A673 (cell line): ENCODE measurements at places on chromosomes 6 and 20. TPM values are rescaled to one million over a fixed set of nuclear protein-coding genes. Genes with fewer than 3 reads are reported as not detected.

FABP7 gene
- 1.2 and 1.4 TPM in 2 replicates for total RNA-seq

SH3BGRL2 gene
- total RNA-seq, result 12.0 and 13.5 TPM in 2 replicates

ITCH gene
- total RNA-seq, result 56.2 and 57.7 TPM in 2 replicates

C4B gene
- total RNA-seq, result 2.2 and 2.3 TPM in 2 replicates

TGM3 gene
- total RNA-seq, result 0.11 TPM in 1 of 2 replicates, not detected in the other

BANF2 gene
- total RNA-seq, result not detected in 2 replicates

TRIM10 gene
- not detected in 2 replicates for total RNA-seq
